ENCODE measurements at places on chromosomes 1 and 21. TPM values are rescaled to one million over a fixed set of nuclear protein-coding genes. Genes with fewer than 3 reads are reported as not detected.

CRP gene
- total RNA-seq, result not detected

PAPPA2 gene
- total RNA-seq, result 0.33 TPM

GRCh38 chr1:78143152-78143551, 97.4 kb downstream of the GIPC2 start:
- DNase-seq, result no peak

- DNase-seq, result no peak
Measured at GRCh38 chr1:153944005-153944826, 2.3 kb downstream of the DENND4B start.

GRCh38 chr1:39098546-39099250, 72.5 kb downstream of the NDUFS5 start:
- peak; percentile 36 for DNase-seq

DNA sequence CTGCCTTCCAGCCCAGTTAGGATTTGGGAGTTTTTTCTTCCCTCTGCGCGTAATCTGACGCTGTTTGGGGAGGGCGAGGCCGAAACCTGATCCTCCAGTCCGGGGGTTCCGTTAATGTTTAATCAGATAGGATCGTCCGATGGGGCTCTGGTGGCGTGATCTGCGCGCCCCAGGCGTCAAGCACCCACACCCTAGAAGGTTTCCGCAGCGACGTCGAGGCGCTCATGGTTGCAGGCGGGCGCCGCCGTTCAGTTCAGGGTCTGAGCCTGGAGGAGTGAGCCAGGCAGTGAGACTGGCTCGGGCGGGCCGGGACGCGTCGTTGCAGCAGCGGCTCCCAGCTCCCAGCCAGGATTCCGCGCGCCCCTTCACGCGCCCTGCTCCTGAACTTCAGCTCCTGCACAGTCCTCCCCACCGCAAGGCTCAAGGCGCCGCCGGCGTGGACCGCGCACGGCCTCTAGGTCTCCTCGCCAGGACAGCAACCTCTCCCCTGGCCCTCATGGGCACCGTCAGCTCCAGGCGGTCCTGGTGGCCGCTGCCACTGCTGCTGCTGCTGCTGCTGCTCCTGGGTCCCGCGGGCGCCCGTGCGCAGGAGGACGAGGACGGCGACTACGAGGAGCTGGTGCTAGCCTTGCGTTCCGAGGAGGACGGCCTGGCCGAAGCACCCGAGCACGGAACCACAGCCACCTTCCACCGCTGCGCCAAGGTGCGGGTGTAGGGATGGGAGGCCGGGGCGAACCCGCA, at the start of gene PCSK9:
Gene PCSK9, plus strand, starts transcription at position 207 of the 741 bp plus-strand sequence. Its CDS starts 290 bp downstream, at position 497.
- peak; percentile 47 for DNase-seq

Data from endothelial cell (in vitro differentiated cells).